ENCODE measurements at places on chromosomes 1 and 21.

- DNase-seq = peak; percentile 8
Measured at GRCh38 chr21:41816583-41817165, 49.8 kb upstream of the RIPK4 start.

DNA sequence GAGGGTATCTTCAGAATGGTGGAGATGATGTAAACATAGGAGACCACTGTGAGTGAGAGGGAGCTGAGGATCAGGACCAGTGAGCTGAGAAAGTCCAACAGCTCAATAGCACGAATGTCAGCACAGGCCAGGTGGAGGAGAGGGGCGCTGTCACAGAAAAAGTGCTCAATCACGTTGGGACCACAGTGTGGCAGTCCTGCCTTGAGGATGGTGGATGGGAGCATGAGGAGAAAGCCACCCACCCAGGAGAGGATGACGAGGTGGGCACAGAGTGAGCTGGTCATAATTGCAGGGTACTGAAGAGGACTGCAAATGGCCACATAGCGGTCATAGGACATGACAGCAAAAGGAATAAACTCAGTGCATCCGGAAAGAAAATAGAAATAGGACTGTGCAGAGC is 8.1 kb downstream of the OR11L1 start:
- DNase-seq = no peak

DNA sequence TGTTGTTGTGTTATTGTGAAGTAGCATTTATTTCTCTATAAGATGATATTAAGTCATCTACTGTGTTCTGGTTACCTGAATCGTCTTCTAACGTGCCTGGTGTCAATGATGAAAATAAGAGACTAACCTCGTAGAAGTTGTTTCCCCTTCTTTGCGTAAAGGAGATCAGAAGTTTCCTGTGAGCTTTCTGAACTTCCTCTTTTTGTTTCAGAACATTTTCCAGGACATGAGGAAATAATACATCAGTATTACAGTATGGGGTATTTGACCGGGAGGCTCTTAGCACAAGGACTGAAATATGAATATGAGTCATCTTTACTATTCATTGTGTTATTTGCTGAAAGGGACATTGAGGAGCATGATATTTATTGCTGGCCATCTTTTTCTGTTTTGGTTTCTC is 1.3 kb downstream of the ST6GALNAC3 start:
- DNase-seq = peak; percentile 99

- DNase-seq = no peak
Measured at GRCh38 chr1:210635108-210635507, 306.4 kb downstream of the HHAT start.

- DNase-seq = no peak
Measured at GRCh38 chr1:160874935-160875334, 10.0 kb downstream of the ITLN1 start.

- DNase-seq = no peak
Measured at GRCh38 chr1:244068567-244068966, 17.5 kb downstream of the ZBTB18 start.

GRCh38 chr1:8463144-8463927 is 145.4 kb downstream of the SLC45A1 start:
- DNase-seq = no peak

DNA sequence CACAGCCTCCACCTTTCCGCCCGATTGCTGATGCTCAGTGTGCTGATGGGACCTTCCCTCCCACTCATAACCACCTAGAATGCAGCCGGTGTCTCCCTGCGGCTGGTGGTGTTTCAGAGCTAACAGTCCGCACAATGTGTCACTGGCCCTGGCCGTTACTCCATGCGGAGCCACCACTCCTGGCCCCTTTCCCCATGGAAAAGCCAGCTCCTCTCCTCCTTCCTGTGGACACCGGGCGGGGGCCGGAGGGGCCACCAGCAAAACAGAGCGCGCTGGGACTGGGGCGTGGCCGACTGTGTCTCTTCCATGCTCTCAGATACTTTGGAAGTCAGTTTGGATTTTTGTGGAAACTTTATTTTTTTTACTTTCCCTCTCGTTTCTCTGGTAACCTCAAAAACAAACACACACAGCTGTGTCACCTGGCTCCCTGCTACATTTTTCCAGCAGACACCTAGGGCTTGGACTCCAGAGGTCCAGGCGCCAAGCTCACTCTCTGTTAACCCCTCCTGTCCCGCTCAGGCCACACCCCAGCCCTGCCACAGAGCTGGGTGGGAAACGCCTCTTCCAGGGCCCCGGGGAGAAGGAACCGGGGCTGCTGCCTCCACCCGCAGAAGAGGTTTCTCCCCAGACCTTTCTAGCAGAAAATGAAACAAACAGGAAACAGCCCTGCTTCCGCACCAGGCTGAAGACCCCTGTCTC is 32.5 kb upstream of the COL6A2 start:
- DNase-seq = no peak

DNA sequence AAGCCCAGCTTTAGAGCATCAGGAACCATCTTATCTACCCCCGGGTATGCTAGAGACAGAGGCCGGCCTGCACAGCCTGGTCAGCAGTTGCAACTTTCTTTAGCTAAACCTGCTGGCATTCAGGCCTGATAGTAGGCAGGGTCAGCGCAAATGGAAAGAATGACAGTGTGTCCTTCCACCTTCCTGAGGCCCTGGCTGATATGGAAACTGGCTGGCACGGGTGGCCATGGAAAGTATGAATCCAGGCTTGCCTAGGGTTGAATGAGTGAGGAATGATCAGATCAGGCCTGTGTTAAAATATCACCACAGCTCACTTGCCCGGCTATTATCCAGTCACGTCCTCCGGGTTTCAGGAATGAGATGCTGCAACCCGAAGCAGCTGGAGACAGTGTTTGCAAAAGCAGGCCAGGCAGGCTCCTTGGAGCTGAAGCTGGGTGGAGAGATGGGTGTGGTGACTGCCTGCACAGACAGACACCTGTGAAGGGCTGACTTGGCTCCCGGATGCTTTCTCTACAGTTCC is 34.7 kb downstream of the RCAN1 start:
- DNase-seq = no peak

- DNase-seq = no peak
Measured at GRCh38 chr21:15840406-15840805, 110.6 kb downstream of the USP25 start.

GRCh38 chr1:200323856-200324400 is 85.9 kb downstream of the ZNF281 start:
- no peak for DNase-seq

DNA sequence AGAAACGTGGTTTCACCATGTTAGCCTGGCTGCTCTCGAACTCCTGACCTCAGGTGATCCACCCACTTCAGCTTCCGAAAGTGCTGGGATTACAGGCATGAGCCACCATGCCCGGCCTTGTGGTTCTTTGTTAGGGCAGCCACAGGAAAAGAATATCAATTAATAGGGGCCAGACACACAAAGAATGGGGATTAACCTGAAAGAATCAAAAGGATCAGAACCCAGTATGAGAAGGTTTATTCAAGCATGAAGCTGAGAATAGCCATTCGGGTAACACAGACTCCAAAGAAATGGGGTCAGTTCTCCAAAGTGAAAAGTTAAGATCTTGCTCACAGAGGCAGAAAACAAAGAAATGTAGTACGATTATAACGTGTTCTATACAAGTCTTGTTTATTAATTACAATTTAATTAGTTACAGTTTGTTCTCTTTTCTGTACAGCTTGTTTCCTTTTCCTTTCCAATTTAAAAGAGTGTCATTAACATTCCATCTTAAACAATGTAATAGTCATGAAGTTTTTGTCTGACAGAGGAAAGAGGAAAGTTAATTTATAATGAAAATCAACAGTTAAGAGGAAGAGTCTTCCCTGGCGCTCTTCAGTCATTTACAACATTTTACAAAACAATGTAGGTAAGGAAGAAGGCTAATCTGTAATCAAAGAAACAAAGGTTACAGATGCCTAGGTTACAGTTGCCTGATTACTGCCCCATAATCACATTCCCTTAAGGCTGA is 51.3 kb upstream of the SLC45A1 start:
- no peak for DNase-seq

GRCh38 chr1:84428235-84428634 is 30.0 kb downstream of the DNASE2B start:
- DNase-seq = no peak

DNA sequence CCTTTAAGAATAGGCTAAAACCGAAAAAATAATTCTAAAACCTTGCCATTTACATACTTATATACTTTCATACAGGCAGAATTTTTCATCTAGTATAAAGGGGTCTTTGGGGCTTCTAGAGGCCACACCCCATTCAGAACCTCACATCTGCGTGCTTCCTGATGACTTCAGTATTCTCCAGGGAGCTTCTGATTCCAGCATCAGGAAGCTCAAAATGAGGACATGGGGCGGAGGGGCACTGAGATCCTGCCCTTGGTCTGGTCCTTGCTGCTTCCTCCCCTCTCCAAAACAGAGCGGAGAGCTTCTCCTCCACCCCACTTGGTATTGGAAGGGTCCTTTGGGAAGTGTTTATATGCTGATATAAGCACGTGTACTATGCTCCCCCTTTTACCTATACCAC is 13.8 kb downstream of the PAX7 start:
- no peak for DNase-seq

DNA sequence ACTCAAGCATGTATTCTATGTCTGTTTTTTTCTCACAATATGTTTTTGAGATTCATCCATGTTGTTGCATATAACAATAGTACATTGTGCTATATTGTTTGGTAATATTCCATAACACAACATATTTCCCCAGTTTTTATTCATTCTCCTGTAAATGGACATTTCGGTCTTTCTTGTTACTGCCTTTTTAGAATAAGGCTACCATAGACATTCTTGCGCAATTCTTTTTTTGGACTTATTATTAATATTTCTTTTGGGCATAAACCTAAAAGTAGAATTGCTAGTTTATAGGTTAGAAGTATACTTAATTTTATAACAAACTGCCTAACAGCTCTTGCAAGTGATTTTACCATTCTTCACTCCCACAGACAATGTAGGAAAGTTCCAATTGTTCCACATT is 573.0 kb downstream of the ADGRL2 start:
- DNase-seq = no peak

- DNase-seq = no peak
Measured at GRCh38 chr1:30477588-30477987, 245.8 kb downstream of the MATN1 start.

DNA sequence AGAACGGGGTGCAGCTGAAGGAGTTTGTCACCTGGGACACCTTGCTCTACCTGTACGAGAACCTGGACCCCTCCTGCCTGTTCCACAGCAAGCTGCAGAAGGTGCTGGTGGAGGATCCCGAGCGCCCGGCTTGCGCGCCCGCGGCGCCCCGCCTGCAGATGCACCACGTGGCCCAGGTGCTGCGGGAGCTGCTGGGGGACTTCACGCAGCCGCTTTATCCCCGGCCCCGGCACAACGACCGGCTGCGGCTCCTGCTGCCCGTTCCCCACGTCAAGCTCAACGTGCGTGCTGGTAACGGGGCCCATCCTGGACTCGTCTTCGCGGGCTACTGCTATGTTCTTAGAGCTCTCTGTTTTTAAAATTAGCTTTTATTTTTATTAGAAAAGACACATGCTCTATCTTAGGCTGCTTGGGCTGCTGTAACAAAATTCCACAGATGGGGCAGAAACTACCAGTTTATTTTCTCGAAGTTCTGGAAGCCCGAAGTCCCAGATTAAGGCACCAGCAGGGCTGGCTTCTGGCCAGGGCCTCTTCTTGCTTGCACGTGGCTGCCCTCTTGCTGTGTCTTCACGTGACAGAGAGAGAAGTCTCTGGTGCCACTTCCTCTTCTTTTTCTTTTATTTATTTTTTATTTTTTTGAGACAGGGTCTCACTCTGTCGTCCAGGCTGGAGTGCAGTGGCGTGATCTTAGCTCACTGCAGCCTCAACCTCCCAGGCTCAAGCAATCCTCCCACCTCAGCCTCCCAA is 38.1 kb downstream of the TRPM2 start:
- DNase-seq = peak; percentile 4

GRCh38 chr1:55243655-55244054 is 28.5 kb upstream of the USP24 start:
- no peak for DNase-seq

DNA sequence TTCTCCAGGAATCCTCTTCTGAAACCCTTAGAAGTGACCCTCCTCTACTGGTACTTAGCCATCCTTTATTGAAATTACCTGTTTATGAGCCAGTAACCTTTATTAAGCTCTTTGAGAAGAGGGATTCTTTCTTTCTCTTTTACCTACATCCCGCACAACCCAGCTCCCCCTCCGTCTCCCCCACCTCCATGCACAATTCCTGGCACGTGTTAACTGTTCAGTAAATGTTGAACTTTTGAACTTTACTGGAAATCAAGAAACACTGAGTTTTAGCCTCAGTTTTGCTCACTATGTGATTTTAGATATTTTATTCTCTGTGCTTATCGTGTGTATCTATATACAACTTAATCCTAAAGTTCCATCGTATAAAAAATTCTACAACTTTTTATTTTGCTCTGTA is 1.8 kb downstream of the TMED5 start:
- DNase-seq = no peak

- DNase-seq = no peak
Measured at GRCh38 chr1:193569983-193570269, 383.5 kb upstream of the B3GALT2 start.

GRCh38 chr1:186046437-186047211 is 312.4 kb downstream of the HMCN1 start:
- no peak for DNase-seq

- no peak for DNase-seq
Measured at GRCh38 chr1:7103874-7104273, 318.6 kb downstream of the CAMTA1 start.

DNA sequence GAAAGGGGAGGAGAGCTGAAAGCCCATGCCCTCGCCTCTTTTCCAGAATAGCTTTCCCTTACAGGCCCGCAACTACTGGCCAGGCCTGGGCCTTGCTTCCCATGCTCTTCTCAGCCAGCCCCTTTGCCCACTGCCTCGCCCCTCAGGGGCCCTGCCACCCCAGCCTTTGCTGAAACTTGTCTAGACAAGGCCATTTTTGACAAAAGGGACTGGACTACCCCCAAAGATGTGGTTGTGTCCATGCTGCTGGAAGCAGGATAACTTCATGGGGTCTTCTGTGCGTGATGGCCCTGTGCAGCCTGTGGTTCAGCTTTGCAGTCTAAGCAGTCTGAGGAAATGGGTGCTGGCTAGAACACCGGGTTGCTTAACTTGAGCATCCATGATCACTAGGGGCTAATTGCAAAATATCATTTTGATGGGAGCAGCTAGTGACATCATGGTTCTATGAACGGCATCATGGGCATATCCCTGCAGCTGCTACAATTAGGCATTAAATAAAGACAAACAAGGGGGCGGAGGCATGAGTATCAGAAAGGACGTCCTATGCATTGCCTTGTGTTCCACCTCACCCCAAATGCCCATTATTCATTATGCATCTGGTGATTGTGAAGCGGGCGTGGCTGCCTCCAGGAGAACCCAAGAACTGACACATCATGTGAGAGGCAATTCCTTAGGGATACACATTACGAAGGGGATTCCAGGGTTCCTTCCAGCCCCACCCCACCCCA is 36.8 kb downstream of the NTPCR start:
- no peak for DNase-seq

DNA sequence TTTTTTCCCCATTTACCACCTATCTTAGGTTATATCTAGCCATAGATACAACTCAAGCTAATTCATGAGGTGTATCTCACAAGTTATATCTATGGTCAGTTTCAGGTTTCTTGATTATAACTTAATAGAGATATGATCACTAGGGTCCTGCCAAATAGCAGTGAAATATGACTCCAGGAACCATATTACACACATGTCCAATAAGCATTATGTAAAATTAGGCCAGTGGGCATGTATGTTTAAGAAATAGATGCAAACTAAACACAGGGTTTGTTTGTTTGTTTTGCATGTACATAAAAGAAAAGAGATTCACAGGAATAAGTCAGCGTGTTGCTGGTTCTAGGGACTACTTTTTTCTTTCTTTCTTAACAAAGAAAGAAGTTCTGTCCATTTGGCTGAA is 112.5 kb upstream of the ST6GALNAC5 start:
- DNase-seq = no peak

Measured in AML-193 (cell line).